ENCODE measurements at places on chromosomes 2 and 18.
A peak's percentile ranks its signal among the peaks of the same experiment; 100 is the strongest.

- DNase-seq = no peak
These were observed 255.3 kb downstream of the ZNF385B start for GRCh38 chr2:179606141-179606540.

GRCh38 chr2:128498086-128498485 is 179.4 kb upstream of the HS6ST1 start:
- no peak for DNase-seq

- no peak for DNase-seq
These were observed 216.7 kb downstream of the GBX2 start for GRCh38 chr2:235951493-235951892.

DNA sequence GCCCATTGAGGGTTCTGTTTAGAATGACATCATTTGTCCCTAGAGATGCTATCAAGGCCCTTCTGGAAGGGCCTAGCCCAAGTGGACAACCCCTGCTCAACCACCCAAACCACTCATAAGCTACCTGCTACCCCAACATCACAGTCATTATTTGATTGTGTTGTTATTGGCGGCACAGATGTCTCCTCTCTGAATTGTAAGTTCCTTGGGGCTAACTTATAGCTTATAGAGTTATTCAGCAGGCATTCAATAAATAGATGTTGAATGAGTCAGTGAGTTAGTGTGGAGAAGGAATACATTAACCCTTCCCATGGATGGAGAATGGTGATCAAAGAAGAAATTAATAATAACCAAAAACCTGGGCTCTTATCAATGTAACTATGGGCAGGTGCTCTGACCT is 80.0 kb downstream of the ACAA2 start:
- no peak for DNase-seq

DNA sequence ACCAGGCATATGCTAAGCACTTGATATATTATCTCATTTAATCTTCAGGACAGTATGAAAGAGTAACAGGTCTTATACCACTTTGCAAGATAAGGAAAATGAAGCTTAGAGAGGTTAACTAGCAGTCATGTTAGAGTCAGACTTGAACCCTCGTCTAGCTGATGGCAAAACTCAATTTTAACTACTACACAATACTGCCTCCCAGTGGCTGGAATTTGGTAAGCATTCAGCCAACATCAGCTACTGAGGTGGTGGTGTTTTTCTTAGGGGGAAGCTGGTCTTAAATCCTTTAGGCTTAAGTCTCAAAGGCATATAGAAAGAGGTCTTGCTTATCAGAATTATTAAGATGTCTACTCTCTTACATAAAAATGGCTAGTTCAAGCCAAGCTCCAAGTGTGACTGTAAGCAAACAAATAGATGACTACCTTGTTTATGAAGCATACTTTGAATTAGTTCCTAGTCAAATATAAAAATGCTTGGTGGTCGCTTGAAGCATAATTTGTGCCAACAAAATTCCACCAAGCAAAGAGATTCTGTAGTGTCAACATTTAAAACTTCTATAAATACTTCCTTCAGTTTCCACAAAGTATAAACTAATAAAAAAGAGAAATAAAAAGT is 325.4 kb upstream of the FIGN start:
- no peak for DNase-seq

- no peak for DNase-seq
These were observed 18.9 kb upstream of the GREB1 start for GRCh38 chr2:11514904-11515303.

- DNase-seq = no peak
These were observed 227.2 kb downstream of the PHLPP1 start for GRCh38 chr18:62942578-62942977.

DNA sequence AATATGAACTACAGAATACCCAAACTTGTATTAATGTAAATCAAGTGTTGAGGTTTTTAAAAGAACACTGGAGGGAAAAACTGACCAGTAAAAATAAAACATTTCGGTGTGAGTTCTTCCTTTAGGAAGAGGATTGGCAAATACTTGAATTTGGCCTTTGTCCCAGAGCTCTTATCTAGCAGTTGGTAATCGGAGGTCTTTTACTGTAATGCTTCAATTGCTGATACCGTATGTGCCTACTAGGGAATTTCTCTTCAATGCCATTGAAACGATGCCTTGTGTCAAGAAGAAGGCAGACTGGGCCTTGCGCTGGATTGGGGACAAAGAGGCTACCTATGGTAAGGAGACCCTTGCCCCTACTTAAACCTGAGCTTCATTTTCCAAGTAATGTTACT is 4.1 kb downstream of the RRM2 start:
- no peak for DNase-seq

GRCh38 chr2:202169131-202169530 is 69.3 kb downstream of the SUMO1 start:
- no peak for DNase-seq

DNA sequence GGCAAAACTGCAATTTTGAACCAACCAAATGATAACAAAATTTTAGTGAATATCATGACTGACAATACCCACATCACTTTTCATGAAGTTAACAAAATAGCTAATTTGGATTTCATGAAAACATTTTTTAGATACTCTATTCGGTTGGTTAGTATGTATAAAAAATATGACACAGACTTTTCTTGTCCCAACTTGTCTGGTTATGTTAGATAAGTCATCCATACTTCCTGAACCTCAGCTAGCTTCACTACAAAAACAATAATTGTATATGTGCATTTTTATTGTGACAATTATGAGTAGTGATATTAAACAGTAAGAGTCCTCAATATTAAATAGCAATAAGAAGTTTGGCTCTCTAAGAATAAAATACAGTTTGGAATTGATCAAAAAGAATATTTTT is 408.1 kb upstream of the DSEL start:
- no peak for DNase-seq

- DNase-seq = no peak
These were observed 89.9 kb upstream of the CDCA7 start for GRCh38 chr2:173264603-173265366.

- DNase-seq = no peak
These were observed 25.8 kb upstream of the KCNG3 start for GRCh38 chr2:42519624-42520023.

GRCh38 chr18:24022161-24022560 is 7.6 kb downstream of the TTC39C start:
- no peak for DNase-seq

DNA sequence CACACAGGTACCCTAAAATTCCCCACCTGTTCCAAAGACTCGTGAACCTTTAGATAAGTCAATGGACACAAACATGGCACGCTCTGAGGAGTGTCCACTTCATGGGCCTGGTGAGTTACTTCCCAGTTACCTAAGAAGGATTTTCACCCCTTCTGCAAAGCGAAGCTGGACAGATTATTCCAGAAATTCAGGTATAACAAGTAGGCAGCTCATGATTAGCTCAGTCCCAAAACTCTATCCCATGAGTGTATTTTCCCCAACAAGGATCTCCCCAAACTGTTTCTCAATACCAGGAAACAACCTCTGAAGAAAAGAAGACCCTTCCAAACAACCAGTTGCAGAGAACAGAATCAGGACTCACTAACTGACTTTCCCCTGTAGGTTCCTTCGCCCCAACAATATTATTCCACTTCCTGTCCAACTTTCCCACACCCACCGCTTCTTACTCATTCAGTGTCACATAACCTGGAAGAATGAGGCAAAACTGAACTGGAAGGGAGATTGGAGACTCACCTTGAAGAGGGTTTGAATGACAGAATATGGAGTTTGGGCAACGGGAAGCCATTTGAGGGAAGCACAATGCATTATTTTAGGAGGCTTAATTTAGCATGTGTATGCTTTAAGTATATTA is 120.1 kb downstream of the ANTXR1 start:
- DNase-seq = no peak

GRCh38 chr18:48612917-48613316 is 74.1 kb downstream of the CTIF start:
- DNase-seq = no peak

DNA sequence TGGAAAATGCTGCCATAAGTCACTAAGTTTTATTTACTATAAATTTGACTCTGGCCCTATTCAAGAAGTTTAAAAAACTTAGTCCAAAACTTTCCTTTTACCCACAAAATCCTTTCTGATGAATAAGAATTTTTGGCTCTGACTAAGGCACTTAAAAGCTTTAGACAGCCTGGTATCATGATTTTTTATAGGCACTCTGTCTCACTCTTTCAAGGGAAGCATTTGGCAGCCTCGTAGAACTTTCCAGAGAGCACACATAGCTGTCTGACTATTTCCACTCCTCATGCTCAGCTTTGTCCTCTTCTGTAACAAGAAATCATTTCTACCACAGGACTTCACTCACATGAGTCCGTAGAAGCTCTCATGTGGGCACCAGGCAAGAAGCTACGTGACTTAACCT is 32.3 kb upstream of the XDH start:
- DNase-seq = no peak

DNA sequence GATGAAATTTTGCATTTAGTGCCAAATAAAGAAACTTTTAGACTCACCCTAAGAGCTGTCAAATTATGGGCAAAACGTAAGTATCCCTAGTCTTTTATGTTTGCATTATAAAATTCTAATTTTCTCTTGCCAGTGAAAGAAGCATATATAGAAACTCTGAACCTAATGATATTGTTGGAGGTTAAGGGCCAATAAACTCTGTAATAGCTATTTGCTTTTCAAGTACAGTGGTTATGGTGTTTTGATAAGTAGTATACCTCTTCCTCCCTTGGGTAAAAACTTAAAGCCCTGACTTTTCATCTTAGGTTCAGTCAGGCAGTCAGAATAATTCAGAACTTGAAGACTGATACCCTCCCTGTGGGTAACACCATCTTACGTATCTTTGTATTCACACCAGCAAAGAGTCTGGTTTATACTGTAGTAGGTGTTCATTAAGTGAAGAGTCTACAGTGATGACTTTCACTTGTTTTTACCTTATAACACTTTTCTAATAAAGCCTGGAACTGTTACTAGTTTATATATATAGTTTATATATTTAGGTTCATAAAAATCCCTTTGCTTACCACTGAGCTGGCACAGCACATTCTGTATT is 19.1 kb downstream of the PAPOLG start:
- no peak for DNase-seq

GRCh38 chr2:64865831-64866345 is 123.3 kb upstream of the SLC1A4 start:
- no peak for DNase-seq

DNA sequence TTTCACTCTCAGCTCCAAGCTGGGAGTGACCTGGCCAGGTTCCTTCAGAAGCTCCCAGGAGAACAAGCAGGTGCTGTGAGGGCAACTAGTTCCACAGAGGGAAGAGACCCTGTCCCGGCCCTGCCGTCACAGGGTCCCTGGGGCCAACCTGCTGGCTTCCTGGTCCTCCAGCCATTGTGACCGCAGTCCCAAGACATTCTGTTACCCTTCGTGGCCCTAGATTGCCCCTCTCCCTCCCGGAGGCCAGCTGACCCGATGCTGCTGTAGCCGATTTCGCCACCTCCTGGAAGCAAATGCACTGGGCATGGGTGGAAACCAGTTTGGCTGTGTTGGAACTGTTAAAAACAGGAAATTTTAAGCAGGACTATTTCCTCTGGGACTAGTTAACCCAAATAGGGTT is 55.4 kb downstream of the EPAS1 start:
- DNase-seq = no peak

- no peak for DNase-seq
These were observed 83.3 kb downstream of the LIMS1 start for GRCh38 chr2:108617617-108618016.

DNA sequence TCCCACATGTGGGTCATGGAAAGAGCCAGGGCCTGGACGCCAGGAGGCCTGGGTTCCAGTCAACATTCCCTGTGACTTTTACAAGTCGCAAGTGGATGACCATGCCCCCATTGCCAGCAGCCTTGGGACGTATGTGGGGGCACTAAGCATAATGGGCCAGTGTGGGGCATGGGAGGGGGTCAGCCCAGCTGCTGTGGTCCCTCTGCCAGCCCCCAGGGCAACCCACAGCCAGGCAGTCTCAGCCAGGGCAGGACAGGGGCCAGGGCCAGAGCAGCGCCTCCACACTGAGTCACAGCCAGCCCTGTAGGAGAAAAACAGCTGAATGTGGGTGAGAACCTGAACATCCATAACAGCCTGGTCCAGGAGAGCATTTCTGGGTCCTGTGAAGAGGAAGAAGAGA is 173.2 kb downstream of the GFPT1 start:
- DNase-seq = no peak

GRCh38 chr2:220151341-220151740 is 523.9 kb downstream of the SLC4A3 start:
- no peak for DNase-seq

- DNase-seq = peak; percentile 53
These were observed 120.4 kb downstream of the RNF144A start for GRCh38 chr2:7037340-7038333.

GRCh38 chr2:103740631-103741030 is 978.8 kb downstream of the TMEM182 start:
- DNase-seq = no peak

GRCh38 chr2:20747317-20747716 is 75.6 kb downstream of the LDAH start:
- no peak for DNase-seq

DNA sequence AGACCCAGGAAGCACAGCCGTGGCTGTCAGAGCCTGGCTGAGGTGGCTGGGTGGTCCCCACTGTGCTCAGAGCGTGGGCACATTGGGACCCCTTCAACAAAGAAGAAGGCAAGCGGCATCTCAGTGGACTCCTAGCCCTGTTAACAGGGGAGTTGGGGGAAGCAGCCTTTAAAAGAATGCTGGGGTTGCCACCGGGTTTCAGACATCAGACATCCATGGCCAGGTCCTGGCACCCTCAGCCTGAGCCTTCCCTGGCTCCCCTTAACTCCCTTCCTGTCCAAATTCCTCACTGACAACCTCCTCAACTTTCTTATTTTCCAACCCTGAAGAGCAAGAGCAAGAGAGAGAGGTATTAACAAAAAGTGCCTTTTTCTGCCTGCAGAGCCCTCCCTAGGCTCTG is 24.8 kb upstream of the GNAL start:
- DNase-seq = no peak

DNA sequence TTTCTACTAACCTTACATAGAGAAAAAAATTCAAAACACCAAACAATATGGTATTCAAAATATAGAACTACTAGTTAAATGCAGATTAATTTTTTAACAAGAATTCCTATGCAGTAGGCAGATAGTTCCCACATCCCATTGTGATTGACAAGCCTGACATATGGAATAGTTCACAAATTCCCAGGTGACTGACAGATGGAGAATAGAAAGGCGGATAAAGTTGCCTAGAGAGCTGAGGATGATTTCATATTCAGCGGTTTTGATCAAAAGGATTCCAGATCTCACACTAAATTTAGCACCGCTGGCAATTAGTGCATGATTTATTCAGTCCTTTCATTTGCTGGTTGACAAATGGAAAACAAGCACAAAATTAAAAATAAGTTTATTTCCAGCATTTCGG is 733.7 kb upstream of the POU3F3 start:
- no peak for DNase-seq

DNA sequence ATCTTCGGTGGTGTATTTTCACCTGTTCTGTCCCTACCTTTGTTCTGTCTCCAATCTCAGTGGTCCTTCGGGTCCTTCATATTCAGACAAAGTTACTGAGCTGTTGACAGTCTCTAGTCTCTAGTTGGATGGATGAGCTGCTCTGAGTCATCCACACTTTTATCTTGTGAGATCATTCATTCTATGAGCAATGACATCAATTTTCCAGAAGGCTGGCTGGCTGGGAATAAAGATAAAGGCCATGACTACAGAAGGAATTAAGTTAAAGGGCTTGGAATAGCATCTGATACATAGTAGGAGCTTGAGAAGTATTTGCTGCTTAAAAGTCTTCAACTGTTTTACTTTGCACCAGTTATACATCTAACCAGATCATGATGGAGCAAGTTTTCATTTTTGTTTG is 43.1 kb upstream of the SLC39A10 start:
- DNase-seq = peak; percentile 4

- no peak for DNase-seq
These were observed 65.9 kb upstream of the SLC16A14 start for GRCh38 chr2:230134496-230135129.

Measured in activated CD4-positive, alpha-beta T cell treated with anti-CD3 and anti-CD28 coated beads for 4 hours (primary cell).